ENCODE measurements at places on chromosomes 7 and 10.

GRCh38 chr10:59830601-59831259 is 75.6 kb downstream of the CCDC6 start:
- peak; percentile 43 for DNase-seq

- peak; percentile 26 for DNase-seq
Observed at GRCh38 chr7:128830231-128831177, at the start of gene FLNC. TSS of gene FLNC (plus strand) at chr7:128830406. CDS start at chr7:128830638, 232 bp downstream.

GRCh38 chr7:24304494-24305095 is 20.6 kb downstream of the NPY start:
- no peak for DNase-seq

DNA sequence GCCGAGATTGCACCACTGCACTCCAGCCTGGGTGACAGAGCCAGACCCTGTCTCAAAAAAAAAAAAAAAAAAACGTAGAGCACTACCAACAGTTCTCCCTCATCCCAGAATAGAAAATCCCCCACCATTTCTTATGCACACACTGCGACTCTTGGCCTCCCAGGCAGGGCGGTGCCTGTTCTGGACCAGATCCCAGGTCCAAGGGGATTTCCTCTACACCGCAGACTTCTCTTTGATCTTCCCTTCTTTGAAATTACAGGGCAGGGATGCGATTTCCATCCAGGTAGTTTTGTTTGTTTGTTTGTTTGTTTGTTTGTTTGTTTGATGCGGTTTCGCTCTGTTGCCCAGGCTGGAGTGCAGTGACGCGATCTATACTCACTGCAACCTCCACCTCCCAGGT is 91.8 kb downstream of the SEPTIN14 start:
- no peak for DNase-seq

- no peak for DNase-seq
Observed at GRCh38 chr7:80197627-80198026, 63.0 kb downstream of the GNAI1 start.

- no peak for DNase-seq
Observed at GRCh38 chr10:44411251-44411650, 26.4 kb upstream of the CXCL12 start.

- DNase-seq: peak; percentile 68
Observed at GRCh38 chr10:13099666-13100348, at the start of gene OPTN. TSS of gene OPTN (plus strand) at chr10:13100163. CDS start at chr10:13109123, 8,960 bp downstream.

DNA sequence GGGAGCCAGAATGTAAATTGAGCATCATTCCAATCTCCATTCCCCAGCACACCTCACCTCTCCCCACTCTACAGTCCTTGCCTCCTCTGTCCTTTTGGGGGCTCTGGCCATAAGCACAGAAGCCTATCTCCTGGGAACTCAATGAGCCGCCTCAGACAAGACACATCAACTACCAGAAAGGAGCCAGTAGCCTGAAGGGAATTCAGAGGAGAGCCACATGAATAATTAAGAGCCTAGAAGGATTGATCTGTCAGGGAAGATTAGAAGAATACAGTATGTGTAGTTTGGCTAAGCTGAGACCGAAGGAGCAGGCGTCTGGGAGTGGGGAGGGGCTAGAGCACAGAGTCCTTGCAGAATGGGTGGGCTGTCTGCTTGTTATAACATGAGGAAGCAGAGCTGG is 31.2 kb downstream of the FRMD4A start:
- DNase-seq: no peak

DNA sequence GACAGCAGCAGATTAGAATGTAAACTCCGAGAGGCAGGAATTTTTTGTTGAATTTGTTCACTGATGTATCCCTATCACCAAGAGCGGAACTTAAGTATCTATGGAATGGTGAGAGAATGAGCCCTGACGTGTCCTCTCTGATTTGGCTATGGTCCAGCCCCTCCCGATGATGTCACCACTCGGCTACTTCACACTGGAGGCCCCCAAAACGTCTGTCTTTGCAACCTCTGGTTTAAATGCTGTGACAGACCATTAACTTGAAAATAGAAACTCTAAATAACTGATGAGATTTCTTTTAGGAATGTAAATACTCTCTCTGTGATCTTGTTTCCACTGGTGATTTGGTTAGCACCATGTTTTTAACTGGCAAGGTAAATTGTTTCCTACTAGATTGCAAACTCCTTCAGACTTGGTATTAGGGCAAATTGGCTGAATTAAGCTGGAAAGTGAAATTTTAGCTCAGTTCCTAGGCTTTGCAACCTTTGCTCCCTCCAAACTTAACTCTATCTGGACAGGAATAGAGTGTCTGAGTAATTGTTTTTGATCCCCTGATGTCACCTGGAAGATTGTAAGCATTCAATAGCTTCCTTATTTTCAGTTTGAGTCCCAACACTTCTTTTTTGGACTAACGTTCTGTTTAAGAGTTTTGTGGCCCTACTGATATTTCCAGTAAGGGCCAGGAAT is 19.1 kb downstream of the SLC16A12 start:
- no peak for DNase-seq

DNA sequence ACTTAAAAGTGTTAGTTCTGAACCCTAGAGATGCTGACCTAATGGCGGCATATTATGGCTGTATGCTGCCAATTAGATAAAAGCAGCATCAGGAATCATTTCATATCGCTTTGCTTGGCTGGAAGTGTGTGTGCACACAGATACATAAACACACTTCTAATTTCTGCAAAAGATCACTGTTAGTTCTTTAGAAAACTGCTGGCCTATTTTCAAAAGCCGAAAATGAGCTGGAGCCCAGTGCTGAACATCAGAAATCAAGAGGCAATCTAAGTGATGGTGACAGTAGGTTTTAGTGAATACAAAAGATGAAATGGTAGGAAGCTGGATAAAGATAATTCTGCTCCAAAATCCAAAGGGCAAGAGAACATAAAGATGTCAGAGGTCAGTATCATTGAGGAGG is 745.8 kb upstream of the LRRTM3 start:
- DNase-seq: no peak
